GM12864 (cell line): ENCODE measurements at places on chromosomes 3 and 15.

- DNase-seq = no peak
These were observed 76.6 kb downstream of the SRGAP3 start for GRCh38 chr3:9172851-9173321.

DNA sequence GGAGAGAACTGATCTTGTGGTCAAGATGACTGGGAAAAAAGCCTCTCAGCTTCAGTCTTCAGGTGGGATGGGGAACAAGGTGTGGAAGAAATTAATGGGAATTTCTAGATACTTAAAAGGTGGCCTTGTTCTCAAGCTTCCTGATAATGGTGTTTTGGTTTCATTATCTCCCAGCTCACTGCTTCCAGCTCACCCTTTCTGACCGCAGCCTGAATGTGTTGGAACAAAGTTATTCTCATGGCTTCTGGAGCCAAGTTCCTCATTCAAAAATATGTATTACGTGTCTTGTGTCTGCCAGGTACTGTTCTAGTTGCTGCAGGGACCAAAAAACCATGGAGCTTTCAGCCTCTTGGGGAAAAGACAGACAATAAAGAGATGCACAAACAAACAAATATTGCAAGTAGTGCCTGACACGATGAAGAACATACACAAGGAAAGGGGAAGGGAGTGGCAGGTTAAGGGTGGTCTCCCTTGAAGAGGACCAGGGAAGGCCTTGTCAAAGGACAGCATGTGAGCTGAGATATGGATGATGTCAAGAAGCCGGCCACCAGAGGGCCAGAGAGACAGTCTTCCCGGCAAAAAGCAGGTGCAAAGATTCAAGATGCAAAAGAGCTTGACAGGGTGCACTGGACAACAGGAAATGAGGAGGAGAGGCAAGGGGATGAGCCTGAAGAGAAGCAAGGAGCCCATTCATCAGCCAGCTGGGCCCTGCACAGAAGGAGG is 35.5 kb downstream of the ARRDC4 start:
- no peak for DNase-seq

DNA sequence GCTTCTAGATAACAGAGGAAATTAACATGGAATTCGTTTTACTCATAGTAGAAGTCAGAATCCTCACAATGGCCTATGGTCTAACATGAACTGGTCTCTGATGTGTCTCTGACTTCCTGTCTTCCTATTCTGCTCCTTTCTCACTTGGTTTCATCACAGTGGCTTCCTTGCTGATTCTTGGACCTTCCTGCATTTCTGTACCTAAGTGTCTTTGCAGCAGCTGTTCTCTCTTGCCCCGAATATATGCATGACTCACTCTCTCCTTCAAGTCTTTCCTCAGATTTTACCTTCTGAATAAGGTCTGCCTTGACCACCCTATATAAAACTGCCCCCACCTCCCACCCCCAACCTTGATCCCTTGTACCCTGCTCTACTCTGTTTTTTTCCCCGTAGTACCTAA is 14.1 kb downstream of the ARL13B start:
- no peak for DNase-seq

DNA sequence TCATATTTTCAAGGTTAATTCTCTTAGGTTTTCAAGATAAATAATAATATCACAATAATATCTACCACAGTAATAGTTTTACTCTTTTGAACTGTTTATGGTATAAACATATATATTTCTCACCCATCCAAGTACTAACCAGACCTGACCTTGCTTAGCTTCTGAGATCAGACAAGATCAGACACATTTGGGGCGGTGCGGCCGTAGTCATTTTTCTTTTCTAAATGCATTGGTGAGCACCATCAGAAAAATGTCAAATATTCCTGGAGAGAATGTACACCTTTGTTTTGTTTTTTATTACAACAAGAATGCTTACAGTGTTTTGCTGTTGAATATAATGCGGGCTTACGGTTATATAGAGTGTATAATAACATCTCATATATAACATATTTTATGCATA is 267.8 kb downstream of the ADAMTS17 start:
- DNase-seq = no peak

GRCh38 chr15:62391641-62392262 is 226.7 kb upstream of the C2CD4B start:
- no peak for DNase-seq

DNA sequence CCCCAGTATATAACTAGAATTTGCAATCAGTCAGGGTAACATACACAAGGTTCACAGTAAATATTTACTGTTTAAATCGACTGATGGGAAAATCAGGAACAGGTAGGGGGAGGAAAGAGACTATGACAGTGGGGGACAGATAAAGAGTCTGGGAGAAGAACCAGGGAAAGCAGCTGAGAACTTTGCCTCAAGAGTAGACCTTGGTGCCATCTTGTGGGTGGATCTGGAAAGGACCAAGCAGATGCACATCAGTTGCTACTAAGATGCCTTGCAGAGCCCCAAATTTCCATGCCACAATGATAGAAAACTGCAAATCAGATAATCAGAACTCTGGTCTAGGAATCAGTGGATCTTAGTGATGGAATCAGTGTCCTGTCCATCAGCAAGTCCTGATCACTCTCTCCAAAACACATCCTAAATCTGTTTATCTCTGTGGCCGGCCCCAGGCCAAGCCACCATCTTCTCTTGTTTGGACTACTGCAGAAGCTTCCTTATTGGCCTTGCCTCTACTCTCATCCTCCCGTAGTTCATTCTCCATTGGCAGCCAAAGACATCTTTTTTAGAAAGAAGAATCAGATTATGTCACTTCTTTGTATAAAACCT is 62.7 kb downstream of the PDE8A start:
- no peak for DNase-seq

DNA sequence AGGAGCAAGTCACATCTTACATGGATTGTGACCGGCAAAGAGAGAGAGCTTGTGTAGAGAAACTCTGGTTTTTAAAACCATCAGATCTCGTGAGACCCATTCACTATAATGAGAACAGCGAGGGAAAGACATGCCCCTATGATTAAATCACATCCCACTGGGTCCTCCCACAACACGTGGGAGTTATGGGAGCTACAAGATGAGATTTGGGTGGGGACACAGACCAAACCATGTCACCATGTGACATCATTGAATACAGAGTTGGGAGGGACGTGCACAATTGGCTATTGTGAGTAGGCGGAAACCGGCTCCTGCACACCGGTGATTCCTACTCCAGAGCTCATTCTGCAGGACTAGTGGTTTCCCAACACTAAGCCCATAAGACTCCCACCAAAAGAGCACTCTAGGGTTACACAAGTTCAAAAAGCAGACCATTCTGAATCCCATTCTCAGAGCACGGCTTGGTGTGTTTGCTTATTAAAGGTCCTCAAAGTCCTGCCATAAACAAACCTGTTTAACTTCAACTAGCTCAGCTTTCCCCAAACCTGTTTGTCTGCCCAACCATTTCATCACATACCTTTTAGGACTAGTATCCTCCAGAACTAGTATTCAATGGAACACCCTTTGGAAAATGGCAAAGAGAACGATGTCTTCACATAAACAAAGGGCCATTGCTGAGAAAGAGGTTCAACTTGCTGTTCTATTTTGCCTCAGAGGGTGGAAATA is 167.6 kb downstream of the TLE3 start:
- DNase-seq = no peak

GRCh38 chr3:109384164-109384563 is 46.8 kb upstream of the DPPA4 start:
- DNase-seq = no peak

GRCh38 chr3:62962714-62963113 is 87.5 kb upstream of the CADPS start:
- DNase-seq = no peak

- DNase-seq = no peak
These were observed 469.6 kb upstream of the PPP2R3A start for GRCh38 chr3:135495891-135496290.

- no peak for DNase-seq
These were observed 1044.6 kb upstream of the CFAP20DC start for GRCh38 chr3:60094392-60094947.

GRCh38 chr3:88152841-88153240 is 3.1 kb downstream of the C3orf38 start:
- DNase-seq = no peak

GRCh38 chr15:85950101-85950500 is 129.6 kb upstream of the AGBL1 start:
- DNase-seq = peak; percentile 3

DNA sequence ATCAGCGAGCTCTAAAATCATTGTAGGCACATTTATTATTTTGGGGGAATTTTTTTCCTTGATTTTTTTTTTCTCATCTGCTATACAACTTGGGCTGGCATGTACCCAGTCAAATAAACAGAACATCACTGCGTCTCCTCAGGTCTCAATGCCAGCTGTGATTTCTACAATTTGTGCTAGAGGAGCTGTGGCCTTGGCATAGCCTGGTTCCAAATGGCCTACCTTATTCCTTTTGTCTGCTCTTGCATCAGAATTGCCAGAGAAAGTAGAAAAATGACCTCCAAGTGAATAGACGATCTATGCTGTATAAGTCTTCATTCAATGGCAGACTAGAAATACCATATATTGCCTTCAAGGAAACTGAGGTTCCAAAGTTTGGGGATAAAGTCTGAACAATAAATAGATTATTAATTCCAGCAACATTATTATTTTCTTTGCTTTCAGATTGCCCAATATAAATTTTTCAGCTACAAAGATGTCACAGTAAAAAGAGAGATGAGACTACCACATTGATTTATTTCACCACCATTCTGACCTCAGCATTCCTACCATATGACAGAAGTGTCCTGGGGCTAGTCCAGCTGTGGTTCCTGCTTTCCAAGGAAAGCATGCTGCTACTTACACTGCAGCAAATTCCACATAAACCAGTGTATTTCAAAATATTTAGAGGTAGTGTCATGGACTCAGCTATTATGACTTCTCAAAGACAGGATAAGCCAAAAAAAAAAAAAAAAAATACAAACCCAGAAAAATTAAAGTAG is 493.9 kb upstream of the ZNF385D start:
- no peak for DNase-seq

- no peak for DNase-seq
These were observed 8.8 kb downstream of the EMC4 start for GRCh38 chr15:34233614-34234013.
